Gastrocnemius medialis (tissue), 4 donors: ENCODE measurements at places on chromosomes 2 and 18.

- DNase-seq = no peak
Measured at GRCh38 chr2:102983786-102984185, 222.0 kb downstream of the TMEM182 start.

DNA sequence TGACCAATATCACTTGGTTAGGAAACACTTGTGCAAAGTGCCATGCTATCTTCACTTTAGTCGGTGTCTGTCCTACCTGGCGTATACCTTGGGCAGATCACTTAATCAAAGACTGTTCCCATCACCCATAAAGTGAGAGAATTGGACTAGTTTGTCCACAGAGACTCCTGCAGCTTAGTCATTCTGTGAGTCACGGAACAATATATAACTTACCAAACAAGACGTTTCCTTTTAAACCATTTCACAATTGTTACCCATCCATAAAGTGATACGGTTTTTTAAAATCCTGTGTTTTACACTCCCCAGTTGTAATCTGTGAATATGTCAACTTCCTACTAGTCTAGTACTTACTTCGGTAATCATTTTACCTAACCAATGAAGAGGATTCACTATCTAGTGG, 499.3 kb upstream of the SMIM21 start:
- no peak for DNase-seq

GRCh38 chr2:25586726-25587144, 86.6 kb downstream of the DTNB start:
- no peak for DNase-seq

- no peak for DNase-seq
Measured at GRCh38 chr2:152560166-152560565, 157.1 kb downstream of the PRPF40A start.

GRCh38 chr18:54215069-54215468, 9.4 kb downstream of the MBD2 start:
- DNase-seq = no peak

DNA sequence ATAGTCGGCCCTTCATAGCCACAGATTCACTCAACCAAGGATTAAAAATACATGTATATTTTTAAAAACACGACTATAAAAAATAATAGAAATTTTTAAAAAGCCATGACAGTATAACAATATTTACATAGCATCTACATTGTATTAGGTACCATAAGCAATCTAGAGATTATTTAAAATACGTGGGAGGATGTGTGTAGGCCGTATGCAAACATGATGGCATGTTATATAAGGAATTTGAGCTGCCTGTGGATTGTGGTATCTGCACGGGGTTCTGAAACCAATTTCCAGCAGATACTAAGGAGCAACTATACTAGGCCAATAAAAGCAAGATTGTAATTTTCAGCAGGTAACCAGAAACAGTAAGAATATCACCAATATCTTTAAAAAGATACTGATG, 5.9 kb downstream of the ORC4 start:
- DNase-seq = no peak

GRCh38 chr18:74389171-74389927, 67.8 kb downstream of the DIPK1C start:
- DNase-seq = no peak
